Kidney (tissue), 22 donors: ENCODE measurements at places on chromosomes 1 and 21. TPM values are rescaled to one million over a fixed set of nuclear protein-coding genes. Genes with fewer than 3 reads are reported as not detected.

DNA sequence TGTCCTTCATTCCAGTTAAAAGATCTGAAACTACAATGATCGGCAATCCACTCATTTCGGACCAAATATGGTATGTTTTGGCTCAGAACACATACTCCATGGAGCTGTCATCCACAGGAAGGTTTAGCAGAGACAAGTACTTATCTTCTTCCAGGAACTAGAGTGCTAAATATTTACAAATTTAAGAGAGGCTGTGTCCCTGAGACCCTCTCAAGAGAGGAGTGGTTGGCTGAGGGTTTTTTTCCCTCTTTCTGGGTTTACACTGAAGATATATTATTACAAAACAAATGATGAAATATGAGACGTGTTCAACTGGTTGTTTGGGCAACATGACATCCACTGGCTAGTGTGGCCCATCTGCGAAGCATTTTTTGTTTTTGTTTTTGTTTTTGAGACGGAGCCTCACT, 25.9 kb upstream of the NID1 start:
- DNase-seq: no peak

The LYPD8 gene
- 3.2 TPM for total RNA-seq

GRCh38 chr21:37073417-37074196, 553 bp downstream of the TTC3 start:
- DNase-seq: peak; percentile 93

- DNase-seq: peak; percentile 69
These were observed 1.3 kb downstream of the KDM5B start for GRCh38 chr1:202806845-202807450.

The KIF1B gene
- 46.4 TPM for total RNA-seq

GRCh38 chr1:203207751-203208150, 21.2 kb upstream of the CHI3L1 start:
- DNase-seq: no peak

DNA sequence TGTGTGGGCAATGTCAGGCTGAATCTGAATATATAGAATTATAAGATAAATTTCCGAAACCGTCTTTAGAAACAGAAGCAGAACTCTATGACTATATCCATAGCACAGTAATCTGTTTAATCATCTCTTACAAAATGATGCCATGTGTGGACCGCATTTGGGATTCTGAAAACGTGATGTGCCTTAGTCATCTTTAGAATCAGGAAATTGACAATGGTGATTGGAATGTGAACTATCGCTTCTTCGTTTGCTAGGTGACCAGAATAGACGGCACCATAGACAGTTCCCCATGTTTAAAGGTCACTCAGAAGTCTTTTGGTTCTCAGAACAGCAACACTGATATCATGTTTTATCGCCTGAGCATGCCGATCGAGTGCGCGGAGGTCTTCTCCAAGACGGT, 300.3 kb downstream of the ZP4 start:
- DNase-seq: no peak

GRCh38 chr1:100034470-100034869, 64.7 kb downstream of the SLC35A3 start:
- DNase-seq: no peak

DNA sequence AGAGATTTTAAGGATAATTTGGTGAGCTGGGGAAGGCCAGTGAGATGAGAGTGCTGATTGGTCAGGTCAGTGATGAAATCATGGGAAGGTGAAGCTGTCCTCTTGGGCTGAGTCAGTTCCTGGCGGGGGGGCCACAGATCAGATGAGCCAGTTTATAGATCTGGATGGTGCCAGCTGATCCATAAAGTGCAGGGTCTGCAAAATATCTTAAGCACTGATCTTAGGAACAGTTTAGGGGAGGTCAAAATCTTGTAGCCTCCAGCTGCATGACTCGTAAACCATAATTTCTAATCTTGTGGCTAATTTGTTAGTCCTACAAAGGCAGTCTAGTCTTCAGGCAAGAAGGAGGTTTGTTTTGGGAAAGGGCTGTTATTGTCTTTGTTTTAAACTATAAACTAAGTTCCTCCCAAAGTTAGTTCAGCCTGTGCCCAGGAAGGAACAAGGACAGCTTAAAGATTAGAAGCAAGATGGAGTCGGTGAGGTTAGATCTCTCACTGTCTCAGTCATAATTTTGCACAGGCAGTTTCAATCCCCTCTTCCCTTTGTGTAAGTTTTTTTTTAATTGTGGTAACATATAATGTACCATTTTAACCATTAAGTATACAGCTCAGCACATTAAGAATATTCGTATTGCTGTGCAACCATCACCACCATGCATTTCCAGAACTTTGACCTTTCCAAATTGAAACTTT, 39.4 kb downstream of the PTAFR start:
- DNase-seq: no peak
